Hepatocyte (in vitro differentiated cells): ENCODE measurements at places on chromosomes 5 and 9. TPM values are rescaled to one million over a fixed set of nuclear protein-coding genes. Genes with fewer than 3 reads are reported as not detected.
A peak's percentile ranks its signal among the peaks of the same experiment; 100 is the strongest.

DMGDH gene
- total RNA-seq: 0.16 and 0.87 TPM in 2 replicates

GRCh38 chr9:128149001-128149701, at the start of gene LCN2:
LCN2 (plus strand) TSS chr9:128149453; CDS start chr9:128149526, 73 bp downstream.
- H3K4me1 ChIP-seq: peaks cover 10% of the 10 kb centered on the region
- H3K27me3 ChIP-seq: no peaks in the 10 kb centered on the region
- H3K4me3 ChIP-seq: no peak within 1 kb of the TSS
- no peak for DNase-seq
- H3K36me3 ChIP-seq: no peaks in the 10 kb centered on the region

ARAP3 gene
- 4.9 and 5.1 TPM in 2 replicates for total RNA-seq

GRCh38 chr5:168712280-168712924, 133.2 kb upstream of the PANK3 start:
- H3K36me3 ChIP-seq: no peaks in the 10 kb centered on the region
- no peak overlapping the region for H3K4me3 ChIP-seq
- H3K27me3 ChIP-seq: no peaks in the 10 kb centered on the region

EGR1 gene
- 64.2 and 95.4 TPM in 2 replicates for total RNA-seq

- no peak overlapping the region for H3K4me3 ChIP-seq
- peak overlapping the region; percentile 15 for H3K27ac ChIP-seq
- peak; percentile 51 for DNase-seq
- H3K27me3 ChIP-seq: no peaks in the 10 kb centered on the region
- H3K4me1 ChIP-seq: no peaks in the 10 kb centered on the region
Measured at GRCh38 chr9:21381448-21382339, 3.5 kb downstream of the IFNA2 start.

DEPDC1B gene
- 27.5 and 37.3 TPM in 2 replicates for total RNA-seq

DNA sequence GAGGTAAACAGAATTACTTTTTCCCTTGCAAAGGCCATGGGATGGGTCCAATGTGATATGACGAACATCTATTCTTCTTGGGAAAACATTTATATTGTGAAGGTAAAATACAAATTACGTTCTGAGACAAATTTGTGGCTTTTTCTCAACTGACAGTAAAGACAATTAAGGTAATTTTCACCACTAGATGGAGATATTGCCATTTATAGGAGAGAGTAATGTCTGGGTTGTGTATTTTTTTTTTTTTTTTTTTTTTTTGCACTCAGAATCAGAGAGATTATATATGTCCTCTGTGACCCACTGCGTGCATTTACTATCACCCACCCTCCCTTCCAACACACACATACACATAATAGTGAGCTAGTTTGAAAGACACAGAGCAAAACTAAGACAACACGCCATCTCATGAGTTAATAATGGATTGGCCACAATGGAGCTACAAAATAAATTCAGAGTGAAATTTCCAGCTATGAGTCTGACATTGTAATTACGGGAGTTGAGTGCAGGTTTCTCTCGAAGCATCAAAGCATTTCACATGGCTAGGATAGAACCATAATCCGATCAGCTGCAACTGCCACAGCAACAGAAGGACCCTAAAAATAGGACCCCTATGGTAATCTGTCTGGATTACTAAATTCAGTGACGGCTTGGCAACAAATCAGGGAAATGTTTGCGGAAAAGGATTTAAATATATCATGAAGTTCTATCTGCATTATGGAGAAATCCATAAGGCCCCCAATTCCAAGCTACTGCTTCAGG, 49.2 kb downstream of the ANXA1 start:
- no peaks in the 10 kb centered on the region for H3K27me3 ChIP-seq
- no peak overlapping the region for H3K4me3 ChIP-seq
- H3K27ac ChIP-seq: no peak overlapping the region
- no peaks in the 10 kb centered on the region for H3K36me3 ChIP-seq
- peak; percentile 59 for DNase-seq
- H3K4me1 ChIP-seq: no peaks in the 10 kb centered on the region

FAM78A gene
- 0.27 and 0.52 TPM in 2 replicates for total RNA-seq

ASPN gene
- 33.6 and 35.3 TPM in 2 replicates for total RNA-seq

DNA sequence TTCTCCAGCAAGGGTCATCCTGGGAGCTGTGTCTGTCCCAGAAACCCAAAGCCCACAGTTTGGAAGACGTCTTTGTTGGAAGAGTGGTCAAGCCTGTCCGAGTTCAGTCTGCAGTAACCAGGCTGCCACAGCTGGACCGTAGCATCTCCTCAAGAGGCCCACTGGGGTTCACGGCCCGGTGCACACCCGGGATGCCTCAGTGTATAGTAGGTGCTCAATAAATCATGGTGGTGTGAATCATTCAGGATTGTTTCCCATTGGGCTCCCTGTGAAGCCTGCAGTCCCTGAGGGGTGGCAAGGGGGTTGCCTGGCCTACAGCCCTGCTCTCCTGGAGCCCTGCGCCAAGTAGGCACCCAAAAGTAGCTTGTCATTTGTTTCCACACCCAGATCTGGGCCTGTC, 10.3 kb upstream of the PRRX2 start:
- H3K27ac ChIP-seq: no peak overlapping the region
- no peak for DNase-seq
- no peak overlapping the region for H3K4me3 ChIP-seq
- H3K36me3 ChIP-seq: no peaks in the 10 kb centered on the region
- no peaks in the 10 kb centered on the region for H3K27me3 ChIP-seq
- H3K4me1 ChIP-seq: peaks cover 12% of the 10 kb centered on the region
